Astrocyte of the hippocampus (primary cell): ENCODE measurements at places on chromosomes 6 and 20.

GRCh38 chr6:137518386-137518983 lies 24.3 kb upstream of the OLIG3 start:
- DNase-seq, result no peak

DNA sequence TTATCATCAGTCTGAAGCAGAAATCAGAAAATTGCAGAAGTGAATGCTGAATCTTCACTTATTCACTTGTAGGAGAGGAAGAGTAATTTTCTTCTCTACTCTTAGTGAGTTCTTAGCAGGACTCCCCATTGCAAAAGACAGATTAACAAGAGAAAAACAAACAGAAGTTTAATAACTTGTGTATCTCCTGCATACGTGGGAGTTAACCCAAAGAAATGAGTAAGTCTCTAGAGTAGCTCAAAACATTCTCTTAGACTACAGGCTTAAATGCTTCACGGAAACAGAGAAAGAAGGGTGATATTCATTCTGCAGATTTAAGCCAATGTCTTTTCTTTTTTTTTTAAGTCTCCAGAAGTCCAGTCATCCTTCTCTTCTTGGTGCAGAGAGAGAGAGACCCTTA lies 97.9 kb upstream of the TMEM181 start:
- DNase-seq, result no peak

- DNase-seq, result no peak
These were observed 20.7 kb upstream of the ASF1A start for GRCh38 chr6:118873239-118873638.

DNA sequence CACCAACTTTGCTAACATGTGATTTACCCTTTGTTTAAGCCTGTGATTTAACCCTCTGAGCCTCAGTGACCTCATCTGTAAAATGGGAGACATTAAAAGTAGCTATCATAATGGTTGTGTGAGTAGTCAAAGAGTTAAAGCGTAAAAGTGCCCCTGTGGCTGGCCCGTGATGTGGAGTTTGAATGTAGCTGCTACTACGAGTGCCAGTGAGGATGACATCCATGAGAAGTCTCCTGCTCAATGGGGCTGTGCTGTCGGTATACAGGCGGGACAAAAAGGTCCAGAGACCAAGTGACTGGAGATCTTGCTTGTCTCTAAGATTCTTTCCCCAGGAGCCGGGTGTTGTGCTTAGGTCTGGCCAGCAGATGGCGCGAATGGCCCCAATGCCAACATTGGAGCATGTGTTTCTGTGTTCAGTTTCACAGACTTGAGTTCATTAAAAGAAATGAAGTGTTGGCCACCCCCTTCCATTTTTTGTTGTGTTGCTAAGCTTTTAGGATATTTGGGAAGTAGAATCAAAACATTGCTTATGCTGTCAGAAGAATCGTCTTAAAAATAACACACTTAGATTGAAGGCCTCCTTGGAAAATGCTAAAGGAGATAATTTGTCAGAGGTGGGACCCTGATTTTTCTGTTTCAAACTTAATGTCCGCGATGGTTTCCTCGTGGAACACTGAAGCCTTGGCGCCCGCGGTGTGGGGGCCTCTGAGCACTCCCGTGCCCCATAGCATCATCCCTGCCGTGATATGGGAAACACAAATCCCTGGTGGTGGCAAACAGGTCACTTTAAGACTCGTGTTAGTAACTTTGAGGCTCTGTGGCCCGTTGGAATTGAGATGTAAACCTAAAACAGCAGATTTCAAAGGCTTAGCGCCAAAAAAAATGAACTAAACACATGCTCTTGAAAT lies 9.3 kb upstream of the RBM38 start:
- DNase-seq, result peak; percentile 85

DNA sequence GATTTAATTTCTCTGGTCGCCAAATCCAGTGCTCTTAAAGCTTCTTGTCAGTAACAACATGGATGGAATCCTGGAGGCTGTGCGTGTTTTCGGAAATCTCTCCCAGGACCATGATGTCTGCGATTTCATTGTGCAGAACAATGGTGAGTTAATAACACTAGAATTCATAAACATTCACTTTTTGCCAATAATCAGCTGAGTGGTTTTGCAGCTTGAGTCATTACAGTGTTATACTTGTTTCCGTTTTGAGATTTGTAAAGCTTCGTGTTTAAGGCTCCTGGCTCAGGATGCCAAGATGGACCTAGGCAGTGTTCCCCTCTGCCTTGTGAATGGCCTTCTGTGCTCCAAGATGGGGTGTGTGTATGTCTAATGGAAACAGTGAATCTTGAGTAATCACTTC lies 113.8 kb downstream of the ARMC2 start:
- DNase-seq, result peak; percentile 44

DNA sequence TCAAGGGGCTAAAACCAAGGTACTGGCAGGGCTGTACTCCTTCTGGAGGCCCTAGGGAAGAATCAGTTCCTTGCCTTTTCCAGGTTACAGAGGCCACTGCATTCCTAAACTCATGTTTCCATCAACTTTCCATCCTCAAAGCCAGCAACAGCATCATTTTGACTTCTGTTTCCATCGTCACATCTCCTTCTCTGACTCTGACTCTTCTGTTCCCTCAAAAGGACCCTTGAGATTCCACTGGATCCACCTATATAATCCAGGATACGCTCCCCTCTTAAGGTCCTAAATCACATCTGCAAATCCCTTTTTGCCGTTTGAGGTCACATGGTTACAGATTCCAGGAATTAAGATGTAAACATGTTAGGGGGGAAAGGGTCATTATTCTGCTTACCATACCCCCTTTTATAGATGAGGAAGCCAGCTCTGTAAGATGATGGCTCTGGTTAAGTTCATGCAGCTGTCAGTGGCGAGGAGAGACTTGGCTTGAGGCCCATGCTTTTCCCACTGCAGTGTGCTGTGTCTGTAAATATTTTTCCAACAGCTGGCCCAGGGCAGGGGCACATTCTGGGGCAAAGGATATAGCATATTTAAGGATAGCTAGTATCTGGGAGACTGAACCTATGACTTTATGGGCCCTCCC lies 114.6 kb downstream of the TNFRSF21 start:
- DNase-seq, result no peak

DNA sequence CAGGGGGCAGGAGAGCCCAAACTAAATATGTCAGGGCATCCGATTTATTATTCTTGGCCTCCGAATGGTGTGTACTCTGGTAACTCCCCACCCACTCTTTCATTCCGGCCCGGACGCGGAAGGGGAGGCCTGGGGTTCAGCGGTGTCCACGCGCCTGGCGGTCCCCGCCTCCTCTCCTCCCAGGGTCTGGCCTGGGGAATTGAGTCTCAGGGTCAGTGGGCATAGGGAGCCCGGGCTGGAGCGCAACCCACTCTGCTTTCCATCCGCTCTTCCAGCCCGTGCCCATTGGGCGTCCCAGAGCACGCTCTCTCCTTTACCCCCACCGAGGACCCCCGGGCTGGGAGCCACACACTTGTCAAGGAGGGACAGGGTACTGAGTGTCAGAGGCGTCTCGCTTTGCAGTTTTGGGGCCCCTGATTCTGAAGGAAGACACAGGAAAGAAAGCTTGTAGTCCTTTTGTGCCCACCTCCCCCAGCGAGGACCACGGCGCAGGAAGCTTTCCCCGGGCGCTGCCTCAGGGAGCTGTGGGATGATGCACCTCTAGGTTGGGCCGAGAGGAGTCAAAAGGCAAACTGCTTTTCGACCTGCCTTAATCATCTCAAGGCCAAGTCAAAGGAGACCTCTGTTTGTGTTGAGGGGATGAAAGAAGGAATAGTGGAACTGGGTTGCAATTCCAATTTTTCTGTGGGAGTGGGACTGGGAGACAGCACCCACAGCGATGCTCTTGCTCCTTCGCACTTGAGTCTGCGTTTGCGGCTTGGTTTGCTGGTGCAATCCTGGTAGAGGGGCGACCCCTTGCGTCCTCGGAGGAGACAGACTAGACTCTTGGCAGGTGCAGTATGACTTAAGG lies 2.5 kb downstream of the RSPO3 start:
- peak; percentile 91 for DNase-seq

DNA sequence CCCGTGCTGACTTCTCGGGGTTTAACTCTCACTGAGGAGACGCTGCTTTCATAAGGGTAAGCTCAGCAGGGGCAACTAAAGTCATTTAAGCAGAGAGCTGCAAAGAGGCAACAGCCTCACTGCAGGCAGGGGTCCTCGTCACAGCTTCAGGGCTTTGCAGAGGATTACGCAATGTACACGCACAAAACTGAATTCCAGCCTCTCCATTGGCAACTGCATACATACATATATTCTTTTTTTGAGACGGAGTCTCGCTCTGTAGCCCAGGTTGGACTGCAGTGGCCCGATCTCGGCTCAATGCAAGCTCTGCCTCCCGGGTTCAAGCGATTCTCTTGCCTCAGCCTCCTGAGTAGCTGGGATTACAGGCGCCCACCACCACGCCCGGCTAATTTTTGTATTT lies 2.4 kb downstream of the GMEB2 start:
- no peak for DNase-seq
